Stimulated activated CD8-positive, alpha-beta memory T cell treated with anti-CD3 and anti-CD28 coated beads, Interleukin-7, amount 100 ng/mL, for 1 hour (primary cell): ENCODE measurements at places on chromosomes 1 and 21.

DNA sequence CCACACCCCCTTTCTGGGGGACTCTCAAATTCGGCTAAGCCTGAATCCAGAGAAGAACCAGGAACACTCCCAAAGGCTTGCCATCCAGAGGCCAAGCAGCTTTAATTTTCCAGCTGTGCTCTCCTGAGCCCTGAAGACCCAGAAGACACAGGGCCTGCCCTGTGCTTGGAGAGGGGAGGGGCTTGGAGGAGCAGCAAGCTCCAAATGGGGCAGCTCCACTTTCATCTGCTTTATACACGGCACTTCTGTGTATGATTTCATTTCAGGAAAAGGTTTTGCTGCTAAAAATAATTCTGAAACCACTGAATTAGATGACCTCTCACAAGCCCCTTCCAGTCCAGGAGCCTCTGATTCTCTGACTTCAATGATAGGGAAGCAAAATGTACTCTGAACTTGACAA is 39.2 kb upstream of the CTTNBP2NL start:
- DNase-seq, result no peak

- DNase-seq, result no peak
Measured at GRCh38 chr1:79849388-79849787, 842.9 kb upstream of the ADGRL4 start.

DNA sequence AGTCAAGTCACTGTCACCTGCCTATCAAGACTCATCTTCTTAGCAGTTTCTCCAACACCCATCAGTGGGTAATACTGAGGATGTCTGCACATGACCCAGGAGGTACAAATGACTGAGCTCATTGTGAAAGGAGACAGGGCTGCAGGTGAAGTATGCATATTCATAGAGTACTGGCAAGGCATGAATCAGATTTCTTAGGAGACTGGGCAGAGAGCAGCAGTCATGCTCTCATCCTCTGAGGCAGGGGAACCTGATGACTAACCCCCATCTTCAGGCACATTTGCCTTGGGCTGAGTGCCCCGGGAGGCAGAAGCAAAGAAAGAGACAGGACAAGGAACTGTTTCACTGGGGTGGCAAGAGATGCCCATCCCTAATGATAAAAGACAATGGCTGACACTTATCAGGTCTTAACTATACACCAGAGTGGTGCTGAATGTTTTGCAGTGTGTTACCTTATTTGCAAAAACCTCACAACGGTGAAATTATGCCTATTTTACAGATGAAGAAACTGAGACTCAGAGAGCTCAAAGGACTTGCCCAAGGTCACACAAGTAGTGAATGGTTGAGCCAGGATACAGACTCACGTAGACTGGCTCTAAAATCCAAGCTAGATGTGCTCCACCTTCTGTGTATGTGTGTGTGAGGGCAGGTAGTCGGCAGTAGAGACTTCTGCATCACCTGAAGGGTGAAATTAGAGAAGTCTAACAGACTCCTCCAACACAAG is 9.2 kb upstream of the GRHL3 start:
- no peak for DNase-seq

DNA sequence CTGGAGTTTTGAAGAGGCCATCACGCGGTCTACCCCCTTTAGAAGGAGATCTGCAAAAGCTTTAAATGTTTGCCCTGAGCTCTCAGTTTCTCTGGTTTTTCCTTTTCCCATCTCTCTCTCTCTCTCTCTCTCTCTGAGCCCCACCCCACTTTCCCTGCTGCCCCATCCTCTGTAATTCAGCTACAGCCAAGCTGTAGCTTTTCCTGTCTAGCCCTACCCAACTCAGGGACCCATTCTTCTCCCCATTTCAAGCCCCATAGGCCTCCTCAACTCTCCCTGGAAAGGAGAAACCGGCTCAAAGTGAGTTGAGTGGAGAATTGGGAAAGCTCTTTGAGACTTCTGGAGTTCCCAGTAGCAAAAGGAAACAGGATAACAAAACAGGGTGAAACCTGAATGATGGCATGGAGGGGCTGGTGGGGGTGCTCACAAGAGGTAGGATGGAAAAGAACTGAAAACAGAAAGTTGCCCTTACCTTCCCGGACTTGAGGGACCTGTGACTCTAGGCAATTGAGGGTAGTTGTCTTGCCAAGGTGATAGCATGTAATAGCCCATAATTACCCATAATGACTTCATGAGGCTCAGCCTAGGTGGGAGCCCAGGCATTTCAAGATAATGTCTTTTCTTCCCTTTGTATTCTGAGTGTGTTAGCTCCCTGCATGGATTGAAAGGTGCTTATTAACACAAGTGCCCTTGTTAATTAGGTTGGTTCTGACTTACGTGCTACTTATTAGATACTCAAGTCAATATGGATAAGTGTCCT is 84.9 kb downstream of the SLC16A1 start:
- no peak for DNase-seq

- DNase-seq, result no peak
Measured at GRCh38 chr1:78758506-78758905, 108.9 kb downstream of the IFI44 start.

DNA sequence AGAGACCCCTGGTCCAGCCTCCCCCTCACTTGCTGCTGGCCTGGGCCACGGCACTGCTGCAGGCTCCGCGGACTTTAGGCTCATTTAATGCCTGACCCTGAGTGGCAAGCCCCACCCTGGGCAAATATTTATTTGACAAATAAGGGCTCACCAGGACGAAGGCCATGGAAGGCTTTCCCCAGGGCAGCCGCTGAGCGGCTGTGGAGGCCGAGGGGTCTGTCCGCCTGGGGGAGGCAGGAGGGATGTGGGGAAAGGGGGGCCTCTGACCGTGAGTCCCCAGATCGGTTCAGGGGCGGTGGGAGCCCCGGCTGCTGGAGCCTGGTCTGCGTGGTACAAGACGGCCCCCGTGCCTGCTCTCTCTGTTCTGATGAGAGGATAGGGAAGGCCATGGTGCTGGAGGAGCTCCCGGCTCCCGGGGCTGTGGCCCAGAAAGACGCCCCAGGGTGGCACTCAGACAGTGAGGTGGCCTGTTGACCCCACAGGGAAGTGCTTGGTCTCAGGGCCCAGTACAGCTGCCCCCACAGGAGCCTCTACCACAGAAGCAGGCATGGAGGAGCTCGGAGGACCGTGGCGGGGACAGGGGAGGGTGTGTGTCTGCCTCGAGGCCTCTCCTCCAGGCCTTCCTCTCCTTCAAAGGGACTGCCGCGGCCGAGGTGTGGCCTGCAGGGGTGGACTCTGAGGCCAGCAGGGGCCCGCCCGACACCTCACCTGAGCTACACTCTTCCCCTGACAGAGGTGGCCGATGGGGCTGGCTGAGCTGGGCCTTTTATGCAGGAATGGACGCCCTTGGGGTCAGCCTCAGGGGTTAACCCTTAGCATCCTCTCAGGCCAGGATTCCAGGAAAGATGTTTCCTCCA is 9.1 kb upstream of the C1orf159 start:
- DNase-seq, result no peak

- no peak for DNase-seq
Measured at GRCh38 chr1:85705940-85706339, 2.3 kb downstream of the ZNHIT6 start.

DNA sequence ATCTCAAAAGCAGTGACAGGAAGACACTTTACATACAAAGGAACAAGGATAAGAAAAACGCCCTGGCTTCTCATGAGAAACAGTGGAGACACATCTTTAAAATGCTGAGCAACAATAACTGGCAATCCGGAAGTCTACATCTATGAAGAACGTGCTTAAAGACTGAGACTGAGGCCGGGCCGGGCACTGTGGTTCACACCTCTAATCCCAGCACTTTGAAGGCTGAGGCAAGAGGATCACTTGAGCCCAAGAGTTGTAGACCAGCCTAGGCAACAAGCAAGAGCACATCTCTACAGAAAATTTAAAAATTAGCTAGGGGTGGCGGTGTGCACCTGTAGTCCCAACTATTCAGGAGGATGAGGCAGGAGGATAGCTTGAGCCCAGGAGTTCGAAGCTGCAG is 2.1 kb upstream of the KRTAP12-1 start:
- no peak for DNase-seq

DNA sequence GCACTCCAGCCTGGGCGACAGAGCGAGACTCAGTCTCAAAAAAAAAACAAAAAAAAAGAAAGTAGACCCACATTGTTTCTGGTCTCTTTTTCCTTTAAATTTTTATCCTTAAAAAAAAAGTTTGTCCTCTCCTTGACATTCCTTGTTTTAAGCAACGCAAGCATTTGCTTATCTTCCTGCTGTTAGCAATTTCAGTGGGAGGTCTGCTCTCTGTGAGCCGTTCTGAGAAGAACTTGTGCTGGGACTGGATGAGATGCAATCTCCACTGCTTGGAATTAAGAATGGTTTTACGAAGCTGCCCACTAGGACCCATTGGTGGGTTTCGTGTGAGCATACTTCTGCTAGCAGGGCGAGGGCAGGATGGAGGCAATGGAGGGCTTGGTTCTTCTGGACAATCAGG is 225.1 kb upstream of the TMEM51 start:
- DNase-seq, result no peak

DNA sequence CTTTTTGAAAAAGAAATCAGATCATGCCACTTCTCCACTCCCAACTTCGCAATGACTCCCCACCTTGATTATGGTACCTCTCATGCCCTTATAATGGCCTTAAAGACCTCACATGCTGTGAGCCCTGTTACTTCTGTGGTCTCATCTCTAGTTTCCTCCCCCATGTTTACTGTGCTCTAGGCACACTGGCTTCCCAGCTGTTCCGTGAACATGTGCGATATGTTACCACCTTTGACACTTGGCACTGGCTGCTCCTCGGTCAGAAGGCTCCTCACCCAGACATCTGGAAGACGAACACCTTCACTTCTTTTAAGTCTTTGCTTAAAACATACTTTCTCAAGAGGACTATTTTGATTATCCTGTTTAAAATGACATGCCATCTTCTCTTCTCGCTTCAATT is 14.3 kb upstream of the NTMT2 start:
- DNase-seq, result no peak

- no peak for DNase-seq
Measured at GRCh38 chr1:30929135-30929889, 20.8 kb upstream of the SDC3 start.

GRCh38 chr1:210232511-210233215 is at the start of gene SERTAD4:
SERTAD4 (plus strand) TSS chr1:210232796; CDS start chr1:210237961, 5,165 bp downstream.
- DNase-seq, result no peak

DNA sequence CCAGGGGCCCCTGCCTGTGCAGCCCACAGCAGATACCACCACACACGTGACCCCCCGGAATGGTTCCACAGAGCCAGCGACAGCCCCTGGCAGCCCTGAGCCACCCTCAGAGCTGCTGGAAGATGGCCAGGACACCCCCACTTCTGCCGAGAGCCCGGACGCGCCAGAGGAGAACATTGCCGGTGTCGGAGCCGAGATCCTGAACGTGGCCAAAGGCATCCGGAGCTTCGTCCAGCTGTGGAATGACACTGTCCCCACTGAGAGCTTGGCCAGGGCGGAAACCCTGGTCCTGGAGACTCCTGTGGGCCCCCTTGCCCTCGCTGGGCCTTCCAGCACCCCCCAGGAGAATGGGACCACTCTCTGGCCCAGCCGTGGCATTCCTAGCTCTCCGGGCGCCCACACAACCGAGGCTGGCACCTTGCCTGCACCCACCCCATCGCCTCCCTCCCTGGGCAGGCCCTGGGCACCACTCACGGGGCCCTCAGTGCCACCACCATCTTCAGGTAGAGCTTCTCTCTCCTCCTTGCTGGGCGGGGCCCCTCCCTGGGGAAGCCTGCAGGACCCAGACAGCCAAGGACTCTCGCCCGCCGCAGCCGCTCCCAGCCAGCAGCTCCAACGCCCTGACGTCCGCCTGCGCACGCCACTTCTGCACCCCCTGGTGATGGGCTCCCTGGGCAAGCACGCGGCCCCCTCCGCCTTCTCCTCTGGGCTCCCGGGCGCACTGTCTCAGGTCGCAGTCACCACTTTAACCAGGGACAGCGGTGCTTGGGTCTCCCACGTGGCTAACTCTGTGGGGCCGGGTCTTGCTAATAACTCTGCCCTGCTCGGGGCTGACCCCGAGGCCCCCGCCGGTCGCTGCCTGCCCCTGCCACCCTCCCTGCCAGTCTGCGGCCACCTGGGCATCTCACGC is 51.0 kb downstream of the COL18A1 start:
- DNase-seq, result no peak

- DNase-seq, result no peak
Measured at GRCh38 chr1:41370756-41371420, 9.7 kb downstream of the FOXO6 start.

DNA sequence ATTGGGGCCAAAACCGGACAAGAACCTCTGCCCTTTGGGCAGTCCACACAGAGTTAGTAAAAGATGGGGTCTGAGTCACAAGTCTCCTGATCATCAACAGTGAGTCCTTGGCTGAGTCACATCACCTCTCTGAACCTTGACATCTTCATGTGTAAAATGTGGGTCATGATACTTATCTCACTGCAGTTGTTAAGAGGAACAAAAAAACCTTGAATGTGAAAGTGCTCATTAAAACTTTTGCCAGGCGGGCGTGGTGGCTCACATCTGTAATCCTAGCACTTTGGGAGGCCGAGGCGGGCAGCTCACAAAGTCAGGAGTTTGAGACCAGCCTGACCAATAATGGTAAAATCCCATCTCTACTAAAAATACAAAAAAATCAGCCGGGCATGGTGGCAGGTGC is 15.7 kb downstream of the S100A16 start:
- no peak for DNase-seq

GRCh38 chr21:36337099-36337509 is 17.1 kb downstream of the MORC3 start:
- DNase-seq, result no peak

GRCh38 chr1:229280921-229281320 is 10.0 kb downstream of the RAB4A start:
- DNase-seq, result no peak

DNA sequence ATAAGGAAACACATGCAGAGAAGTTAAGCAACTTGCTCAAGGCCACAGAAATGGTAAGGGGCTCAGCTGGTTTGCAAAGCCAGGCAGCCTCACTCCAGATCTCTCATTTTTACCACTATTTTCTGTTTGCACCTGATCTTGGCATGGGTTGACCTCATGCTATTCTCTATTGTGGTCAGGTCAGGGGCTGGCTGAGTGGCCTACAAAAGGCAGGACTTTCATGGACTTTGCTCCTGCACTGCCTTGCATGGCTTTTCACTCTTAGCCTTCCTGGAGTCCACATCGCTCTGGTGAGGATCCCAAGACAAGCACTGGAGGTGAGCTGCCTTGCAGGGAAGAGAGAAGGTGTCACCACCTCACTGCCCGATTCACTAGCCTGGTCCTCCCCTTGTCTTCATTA is 56.8 kb upstream of the CSF3R start:
- no peak for DNase-seq
